Fibroblast of villous mesenchyme (primary cell): ENCODE measurements at places on chromosomes 6 and 20. TPM values are rescaled to one million over a fixed set of nuclear protein-coding genes. Genes with fewer than 3 reads are reported as not detected.

The GABRR1 gene
- total RNA-seq: not detected in 2 replicates

The TFAP2C gene
- 13.5 and 18.1 TPM in 2 replicates for total RNA-seq

DNA sequence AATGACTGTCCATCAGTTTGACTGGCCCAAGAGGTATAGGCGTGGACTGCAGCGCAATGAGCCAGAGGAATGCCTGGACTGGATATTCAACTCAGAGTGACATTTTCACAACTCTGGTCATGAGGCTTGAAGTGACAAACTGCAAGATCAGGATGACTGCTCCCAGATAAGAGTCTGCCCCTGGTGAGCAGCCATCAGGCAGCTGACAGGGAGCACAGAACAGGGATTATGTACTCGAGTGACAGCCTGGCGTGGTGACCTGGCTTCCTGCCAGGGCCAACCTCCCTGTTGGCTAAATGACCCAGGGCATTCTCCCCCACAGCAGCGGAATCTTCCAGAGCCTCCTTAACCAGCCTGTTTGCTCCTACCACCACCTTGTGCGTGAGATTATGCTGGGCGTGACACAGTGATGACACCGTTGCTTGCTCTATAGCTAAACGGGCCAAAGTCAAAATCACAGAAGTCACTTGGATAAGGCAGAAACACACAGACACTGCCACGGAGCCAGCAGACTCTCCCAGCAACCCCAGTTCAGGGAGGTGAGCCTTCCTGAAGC is 209.1 kb upstream of the JARID2 start:
- no peak for DNase-seq

GRCh38 chr6:30881392-30882203 is 2.7 kb upstream of the DDR1 start:
- DNase-seq: peak; percentile 57
